ENCODE measurements at places on chromosomes 4 and X.

DNA sequence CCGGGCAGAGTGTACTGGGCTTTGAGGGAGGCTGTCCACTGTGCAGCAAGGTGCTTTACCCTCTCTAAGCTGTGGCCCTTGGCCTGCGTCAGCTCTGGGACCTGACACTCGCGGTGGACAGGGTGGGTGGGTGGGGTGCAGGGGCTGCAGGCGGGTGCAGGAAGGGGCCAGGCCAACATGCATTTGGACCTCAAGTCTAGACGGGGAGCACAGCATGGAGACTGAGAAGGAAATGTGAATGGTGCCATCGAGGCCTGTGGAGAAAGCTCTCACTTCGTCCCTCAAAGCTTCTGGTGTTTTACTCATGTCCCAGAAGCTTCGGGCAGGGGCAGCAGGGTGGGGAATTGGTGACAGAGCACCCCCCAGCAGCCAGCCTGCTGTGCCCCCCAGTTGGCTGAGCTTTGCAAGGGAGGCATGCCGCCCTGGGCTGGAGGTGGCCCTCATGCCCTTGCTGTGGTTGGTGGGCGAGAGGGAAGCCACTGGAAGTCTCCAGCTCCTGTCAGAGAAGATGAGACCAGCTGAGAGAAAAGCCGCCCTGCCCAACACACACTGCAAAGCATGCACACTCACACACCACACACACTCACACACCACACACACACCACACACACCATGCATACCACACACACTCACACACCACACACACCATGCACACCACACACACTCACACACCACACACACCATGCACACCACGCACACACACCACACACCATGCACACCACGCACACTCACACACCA lies 12.3 kb downstream of the PNMA6E start:
- no peak for DNase-seq

DNA sequence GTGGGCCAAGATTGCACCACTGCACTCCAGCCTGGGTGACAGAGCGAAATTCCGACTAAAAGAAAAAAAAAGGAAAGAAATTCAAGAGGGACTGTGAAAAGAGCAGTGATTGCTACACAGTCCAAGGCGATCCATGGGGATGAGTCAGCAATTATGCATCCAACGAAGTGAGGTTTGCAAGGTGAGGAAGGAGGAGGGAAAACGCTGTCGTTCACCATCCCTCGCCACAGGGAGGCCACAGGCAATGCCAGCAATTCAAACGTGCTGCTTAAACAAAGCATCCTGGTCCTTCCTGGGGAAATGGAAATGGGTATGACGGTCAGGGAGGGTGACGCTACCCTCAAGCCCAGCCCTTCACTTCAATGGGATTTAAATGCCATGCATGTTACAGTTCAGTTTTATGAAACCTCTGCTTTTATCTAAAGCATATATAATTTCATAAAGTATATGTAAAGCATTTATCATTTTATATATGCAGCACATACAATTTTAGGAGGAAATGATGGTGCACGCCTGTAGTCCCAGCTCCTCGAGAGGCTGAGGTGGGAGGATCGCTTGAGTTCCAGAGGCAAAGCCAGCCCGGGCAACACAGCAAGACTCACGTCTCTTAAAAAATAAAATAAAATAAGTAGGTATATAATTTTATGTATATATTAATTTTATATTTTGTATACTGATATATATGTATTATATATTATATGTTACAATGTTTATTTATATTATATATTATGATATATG lies 108.7 kb downstream of the DHRSX start:
- no peak for DNase-seq

GRCh38 chr4:12957108-12957507 lies 527.0 kb downstream of the RAB28 start:
- DNase-seq = no peak

- no peak for DNase-seq
Measured at GRCh38 chr4:177100307-177100706, 209.4 kb upstream of the NEIL3 start.

- DNase-seq = no peak
Measured at GRCh38 chr4:139740531-139741041, 75.0 kb downstream of the MGST2 start.

- no peak for DNase-seq
Measured at GRCh38 chr4:26124753-26125321, 196.0 kb upstream of the RBPJ start.

GRCh38 chr4:16250661-16251365 lies 24.5 kb upstream of the TAPT1 start:
- DNase-seq = no peak

DNA sequence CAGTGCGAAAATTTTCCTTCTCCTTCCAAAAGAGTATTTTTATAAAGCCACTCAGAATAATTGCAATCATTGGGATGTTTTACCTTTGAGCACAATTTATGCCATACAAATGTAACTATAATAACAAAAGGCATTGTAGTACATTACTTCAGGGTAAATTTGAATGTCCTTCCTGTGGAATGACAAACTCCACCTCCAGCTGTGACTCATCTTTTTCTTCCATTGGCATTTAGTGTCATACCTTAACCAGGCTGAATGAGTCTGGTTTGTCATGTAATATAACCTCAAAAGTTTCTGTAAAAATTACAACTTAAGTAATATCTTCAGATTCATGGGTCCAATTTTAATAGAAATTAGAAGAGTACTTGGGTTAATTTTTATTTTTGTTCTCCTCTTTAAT lies 93.3 kb downstream of the TMEM47 start:
- no peak for DNase-seq

GRCh38 chr4:154088741-154089140 lies 299.9 kb upstream of the SFRP2 start:
- no peak for DNase-seq

GRCh38 chr4:186755550-186756519 lies 32.2 kb upstream of the FAT1 start:
- DNase-seq = no peak

GRCh38 chrX:136021160-136021559 lies 35.9 kb downstream of the SLC9A6 start:
- no peak for DNase-seq

DNA sequence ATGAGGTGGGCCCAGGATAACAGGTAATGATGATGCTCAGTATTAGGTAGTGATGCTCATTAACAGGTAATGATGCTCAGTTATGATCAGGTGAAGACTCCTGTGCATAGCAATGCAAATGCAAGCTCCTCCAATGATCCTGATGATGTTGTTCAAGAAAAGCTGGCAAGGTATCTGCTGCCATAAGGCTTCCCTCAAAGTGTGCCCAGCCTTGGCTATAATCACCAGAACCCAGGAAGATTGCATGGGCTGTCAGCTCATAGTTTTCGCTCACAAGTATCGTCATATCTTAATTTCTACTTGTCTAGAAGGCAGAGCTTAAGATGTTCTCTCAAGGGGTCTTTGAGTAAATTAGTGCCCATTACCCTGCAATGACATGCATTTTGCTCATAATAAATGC lies 366.2 kb upstream of the CLNK start:
- no peak for DNase-seq

DNA sequence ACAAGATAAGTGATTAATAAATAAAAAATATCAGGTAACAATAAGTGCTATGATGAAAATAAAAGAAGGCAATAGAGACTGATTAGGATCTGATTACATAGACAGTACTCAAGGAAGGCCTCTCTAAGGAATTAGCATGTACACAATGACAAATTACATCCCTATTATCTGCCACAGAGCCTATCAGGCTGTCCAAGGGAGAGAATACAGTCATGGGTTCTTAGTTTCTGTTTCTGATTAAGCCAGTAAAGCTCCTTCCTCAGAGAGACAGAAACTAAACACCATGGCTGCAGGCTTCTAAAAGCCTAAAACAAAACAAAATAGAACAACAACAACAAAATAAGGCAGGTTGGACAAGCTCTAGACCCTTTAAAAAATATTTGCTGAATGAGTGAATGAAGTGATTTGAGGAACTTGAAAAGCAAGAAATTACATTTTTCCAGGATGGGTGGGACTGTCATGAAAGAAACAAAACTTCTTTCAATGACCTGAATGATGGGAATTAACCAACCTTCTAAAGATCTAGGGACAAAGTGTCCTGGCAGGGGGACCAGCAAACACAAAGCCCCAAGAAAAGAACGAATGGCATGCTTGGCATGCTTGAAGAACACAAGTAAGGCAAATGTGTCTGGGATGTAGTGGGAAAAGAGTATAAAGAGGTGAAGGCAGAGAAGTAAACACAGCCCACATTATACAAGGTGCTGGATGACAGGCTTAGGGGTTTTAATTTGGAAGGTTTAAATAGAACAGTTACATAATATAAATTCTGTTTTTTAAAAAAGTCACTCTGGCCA lies 44.1 kb downstream of the NAA11 start:
- no peak for DNase-seq

DNA sequence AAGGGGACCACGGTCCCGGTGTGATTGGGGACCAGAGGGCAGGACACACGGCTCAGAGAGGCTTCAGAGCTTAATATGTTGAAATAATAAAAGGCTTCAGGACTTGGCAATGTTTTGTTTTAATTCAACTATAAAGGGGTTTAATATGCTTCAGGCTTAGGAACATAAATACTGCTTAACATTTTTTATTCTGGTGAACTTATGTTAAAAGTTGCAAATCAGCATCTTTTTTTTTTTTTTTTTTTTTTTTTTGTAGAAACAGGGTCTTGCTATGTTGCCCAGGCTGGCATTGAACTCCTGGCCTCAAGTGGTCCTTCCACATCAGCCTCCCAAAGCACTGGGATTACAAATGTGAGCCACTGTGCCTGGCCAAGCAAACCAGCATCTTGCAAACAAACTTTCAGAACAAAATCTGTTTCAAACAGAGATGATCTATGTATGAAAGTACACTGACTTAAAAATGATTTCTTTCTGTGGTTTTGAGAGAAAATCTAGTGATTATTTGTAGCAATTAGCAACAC lies 37.7 kb downstream of the RHOH start:
- no peak for DNase-seq

DNA sequence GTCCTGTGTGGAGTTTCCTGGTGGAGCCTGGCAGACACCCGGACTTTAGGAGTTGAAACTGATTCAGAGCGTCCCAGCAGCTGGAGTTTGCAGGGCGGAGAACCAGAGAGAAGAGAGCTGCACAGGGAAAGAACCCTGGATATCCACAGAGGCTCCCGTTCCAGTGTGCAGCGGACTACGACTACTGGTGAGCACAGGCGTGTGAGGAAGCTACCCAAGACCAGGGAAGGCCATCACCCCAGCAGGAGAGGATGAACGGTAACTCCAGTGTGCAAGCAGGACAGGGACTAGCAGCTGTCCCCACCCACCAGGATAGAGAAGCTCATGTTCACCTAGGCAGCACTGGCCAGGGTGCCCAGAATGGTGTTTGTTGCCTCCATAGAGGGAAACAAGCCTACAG lies 2.3 kb downstream of the LAGE3 start:
- no peak for DNase-seq

DNA sequence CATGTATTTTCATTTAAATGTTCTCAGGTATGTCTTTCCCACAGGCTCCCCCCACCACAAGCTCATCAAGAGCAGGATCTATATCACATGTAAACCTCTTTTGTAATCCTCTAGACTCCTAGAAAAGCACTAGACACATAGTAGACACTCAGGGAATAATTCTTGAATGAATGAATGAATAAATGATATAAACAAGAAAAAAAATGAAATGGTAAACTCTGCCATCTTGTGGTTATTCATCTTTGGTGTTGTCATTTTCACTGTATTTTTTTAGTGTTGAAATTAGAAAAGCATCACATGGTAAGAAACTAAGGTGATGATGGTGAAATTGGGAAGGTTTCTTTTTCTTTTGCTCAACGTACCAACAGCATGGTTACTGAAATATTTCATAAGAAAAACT lies 34.2 kb upstream of the C1GALT1C1 start:
- no peak for DNase-seq

DNA sequence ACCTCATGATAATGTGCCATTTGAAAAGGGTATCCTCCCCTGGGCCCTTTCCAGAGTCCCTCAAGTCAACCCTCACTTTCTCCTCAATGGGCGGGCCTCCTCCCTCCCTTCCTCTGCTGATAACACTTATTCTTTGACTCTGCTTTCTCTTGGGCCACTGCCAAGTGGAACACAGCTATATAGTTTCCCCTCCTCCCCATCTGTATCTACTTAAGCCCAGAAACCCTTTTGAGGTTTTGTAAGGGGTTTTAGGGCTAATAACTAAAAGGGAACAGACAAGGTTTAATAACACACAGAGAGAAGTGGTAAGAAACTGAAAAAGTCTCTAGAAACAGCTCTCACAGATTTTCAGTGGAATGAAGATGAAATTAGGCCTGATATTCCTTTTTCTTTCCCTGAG lies 116.7 kb downstream of the GPC3 start:
- DNase-seq = no peak

DNA sequence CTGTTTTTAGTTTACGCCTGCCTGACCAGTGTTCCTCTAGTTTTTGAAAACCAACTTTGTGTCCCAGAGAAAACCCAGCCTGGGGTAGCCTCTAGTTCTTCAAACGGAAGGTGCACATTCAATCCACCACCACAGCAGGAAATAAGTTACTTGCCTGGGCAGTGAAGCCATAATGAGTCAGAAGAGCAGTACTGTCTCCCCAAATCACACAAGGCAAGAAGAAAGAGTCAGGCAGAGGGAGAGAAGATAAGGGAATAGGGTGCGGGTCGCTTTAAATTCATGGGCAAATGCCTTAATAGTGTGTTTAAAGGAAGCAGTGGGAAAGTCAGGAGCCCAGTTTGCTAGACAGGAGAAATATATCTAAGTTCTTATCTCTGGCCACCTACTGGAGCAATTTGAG lies 333.8 kb upstream of the GRIA3 start:
- no peak for DNase-seq

DNA sequence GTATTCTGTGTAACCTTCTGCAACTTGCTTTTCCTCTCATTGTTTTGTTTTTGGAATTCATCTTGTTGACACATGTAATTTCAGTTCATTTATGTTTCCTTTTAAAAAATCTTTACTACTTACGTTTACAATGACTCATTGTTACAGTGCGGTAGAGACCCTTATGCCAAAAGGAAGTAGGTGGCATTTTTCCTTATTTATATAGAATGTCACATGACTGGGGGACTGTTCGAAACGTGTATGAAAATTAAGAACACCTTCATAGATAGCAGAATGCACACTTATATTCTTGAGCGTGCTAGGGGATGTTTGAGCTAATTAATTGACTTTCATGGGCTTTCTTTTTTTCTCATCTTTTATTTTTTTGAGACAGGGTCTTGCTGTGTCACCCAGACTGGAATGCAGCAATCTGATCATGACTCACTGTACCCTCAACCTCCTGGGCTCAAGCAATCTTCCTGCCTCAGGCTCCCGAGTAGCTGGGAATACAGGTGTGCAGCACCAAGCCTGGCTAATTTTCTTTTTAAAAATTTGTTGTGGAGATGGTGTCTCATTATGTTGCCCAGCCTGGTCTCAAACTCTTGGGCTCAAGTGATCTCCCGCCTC lies 7.3 kb downstream of the REPS2 start:
- DNase-seq = no peak

DNA sequence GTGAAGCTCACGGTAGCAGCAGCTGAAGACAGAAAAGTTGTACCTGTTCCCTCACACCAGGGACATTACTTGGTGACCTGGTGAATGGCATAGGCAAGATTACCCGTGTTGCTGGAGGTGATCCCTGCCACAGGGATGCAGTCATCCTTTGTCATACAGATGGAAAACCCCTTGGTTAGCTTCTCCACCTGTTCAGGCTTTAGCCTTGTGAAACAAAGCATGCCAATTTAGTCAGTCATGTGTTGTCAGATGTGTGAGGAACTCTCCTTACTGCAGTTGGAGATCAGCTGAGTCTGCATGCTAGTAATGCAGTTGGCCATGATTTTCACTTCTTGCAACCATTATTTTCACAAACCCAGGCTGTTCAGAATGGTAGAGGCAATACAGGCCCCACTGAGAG lies 41.0 kb downstream of the AMELX start:
- DNase-seq = no peak

GRCh38 chr4:60879135-60879701 lies 320.9 kb upstream of the ADGRL3 start:
- DNase-seq = no peak

Data from activated naive CD4-positive, alpha-beta T cell (primary cell).